Daoy (cell line): ENCODE measurements at places on chromosomes 7 and 10.
A peak's percentile ranks its signal among the peaks of the same experiment; 100 is the strongest.

DNA sequence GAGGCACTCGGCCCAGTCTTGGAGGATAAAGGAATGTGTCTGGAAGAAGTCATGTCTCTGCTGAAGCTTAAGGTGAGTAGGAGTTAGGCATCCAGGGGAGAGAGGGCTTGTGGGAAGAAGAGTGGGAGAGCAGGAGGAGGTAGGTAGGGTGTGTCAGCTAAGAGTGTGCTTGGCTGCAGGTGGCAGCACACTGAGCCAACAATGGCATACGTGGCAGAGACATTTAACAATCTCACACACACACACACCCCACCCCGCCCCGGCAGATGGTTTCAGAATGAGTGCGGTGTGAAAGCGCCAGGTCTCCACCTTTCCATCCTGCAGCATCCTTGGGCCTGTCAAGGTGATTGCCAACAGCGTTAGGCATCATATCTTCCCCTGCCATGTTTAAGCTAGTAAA is 11.2 kb upstream of the ARPC1A start:
- no peak for DNase-seq

DNA sequence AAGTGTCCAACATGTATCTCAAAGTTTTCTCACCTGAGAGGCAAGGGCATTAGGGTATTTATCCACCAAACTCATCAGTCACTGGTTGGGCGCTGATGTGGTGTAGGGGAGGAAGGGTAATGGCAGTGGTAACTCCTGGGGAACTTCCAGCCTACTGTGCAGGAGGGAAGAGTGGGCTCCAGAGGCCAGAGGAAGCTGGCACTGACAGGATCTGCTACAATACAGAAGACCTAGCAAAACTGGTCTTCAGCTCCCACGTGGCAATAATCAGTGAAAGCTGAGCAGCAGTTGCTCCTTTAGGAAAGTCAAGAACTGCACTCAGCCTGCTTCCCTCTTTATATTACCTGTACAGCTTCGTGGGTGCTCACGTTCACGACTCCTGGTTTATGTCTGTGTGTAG is 17.2 kb upstream of the CAMK2G start:
- no peak for DNase-seq

DNA sequence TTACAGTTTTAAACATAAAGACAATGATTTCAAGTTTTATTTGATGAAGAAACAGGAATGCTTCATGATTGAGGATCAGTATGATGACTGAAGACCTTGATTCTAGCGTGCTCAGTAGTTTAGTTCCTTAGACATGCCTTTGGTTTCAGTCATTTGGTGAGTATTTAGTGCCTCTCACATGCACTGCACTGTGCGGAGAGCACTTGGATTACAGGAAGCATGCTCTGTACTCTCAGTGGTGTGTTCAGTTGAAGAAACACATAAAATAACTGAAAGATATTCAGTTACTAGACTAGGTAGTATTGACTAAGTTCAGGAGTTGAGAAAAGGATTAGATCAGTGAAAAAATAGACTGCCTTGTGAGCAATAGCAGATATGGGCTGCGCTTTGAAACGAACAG is 25.5 kb downstream of the RBM17 start:
- DNase-seq = no peak

GRCh38 chr7:15685358-15686294 is 857 bp downstream of the MEOX2 start:
- peak; percentile 6 for DNase-seq
